ENCODE measurements at places on chromosomes 3 and 15.

GRCh38 chr3:129238945-129239705 lies 10.3 kb upstream of the COPG1 start:
- DNase-seq, result no peak

GRCh38 chr3:32684029-32684799 lies 774 bp upstream of the CNOT10 start:
- DNase-seq, result no peak

GRCh38 chr3:123498761-123499160 lies 49.9 kb upstream of the ADCY5 start:
- DNase-seq, result no peak

- peak; percentile 46 for DNase-seq
Observed at GRCh38 chr15:77335298-77335697, 84.6 kb downstream of the PEAK1 start.

DNA sequence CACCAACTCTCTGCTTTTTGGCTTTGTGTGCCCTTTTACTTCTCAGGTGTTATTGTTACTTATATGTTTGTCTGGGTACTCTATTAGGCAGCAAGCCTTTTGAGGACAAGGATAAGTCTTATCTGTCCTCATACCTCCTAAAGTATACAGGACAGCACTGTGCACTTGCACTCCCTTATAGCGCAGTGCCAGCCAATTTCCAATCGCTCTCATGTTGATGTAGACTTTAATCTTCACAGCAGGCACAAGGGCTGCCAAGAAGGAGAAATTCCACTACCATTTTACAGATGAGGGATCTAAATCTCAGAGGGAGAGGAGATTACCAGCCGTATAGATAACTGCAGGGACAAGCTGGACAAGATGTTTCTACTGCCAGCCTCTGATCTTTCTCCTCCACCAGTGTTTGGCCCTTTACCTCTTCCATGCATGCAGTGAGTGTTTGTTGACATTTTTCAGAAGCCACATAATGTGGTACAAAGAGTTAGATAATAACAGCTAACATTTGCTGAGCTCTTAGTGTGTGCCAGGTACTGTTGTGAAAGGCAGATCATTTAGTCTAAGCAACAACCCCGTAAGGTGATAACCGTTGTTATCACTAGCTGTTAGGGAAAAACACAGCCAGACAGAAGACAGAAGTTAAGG lies 30.1 kb downstream of the SST start:
- DNase-seq, result no peak

DNA sequence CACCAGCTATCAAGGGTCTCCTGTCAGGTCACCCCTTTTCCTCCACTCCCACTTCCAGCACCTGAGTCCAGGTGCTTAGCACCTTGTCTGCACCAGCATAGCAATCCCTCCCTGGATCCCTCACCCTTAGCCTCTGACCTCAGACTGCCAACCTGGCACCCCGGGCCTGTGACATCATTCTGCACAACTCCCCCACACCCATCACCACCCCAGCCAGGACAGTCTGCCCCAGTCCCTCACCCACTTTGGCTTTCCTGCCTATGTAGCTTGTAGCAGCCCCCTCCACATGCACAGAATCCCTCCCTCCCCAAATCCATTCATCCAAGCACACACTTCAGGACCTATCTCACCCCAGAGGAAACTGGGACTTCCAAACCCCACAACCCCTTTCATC lies 819 bp upstream of the PLXNB1 start:
- no peak for DNase-seq

- peak; percentile 64 for DNase-seq
Observed at GRCh38 chr3:13507570-13508339, 27.6 kb downstream of the HDAC11 start.

DNA sequence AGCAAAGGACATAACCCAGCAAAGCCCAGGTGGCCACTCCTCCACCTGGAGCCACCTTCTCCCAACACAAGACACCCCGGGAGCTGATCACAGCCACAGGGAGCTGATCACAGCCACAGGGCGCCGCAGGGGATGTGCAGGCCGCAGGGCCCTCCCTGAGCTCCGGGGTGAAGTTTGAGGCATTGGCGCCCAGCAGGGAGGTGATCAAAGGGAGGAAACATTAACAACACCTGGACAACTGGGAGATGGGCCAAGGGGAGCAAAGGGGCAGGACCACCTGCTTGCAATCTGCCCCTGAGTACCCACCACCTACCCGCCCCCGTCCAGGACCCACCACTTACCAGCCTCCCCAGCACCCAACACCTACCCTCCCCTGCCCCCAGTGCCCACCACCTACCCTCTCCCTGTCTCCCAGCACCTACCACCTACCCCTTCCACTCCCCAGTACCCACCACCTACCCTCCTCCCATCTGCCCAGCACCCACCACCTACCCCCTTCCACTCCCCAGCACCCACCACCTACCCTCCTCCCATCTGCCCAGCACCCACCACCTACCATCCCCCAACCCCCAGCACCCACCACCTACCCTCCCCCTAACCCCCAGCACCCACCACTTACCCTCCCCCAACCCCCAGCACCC lies 2.4 kb downstream of the UROC1 start:
- peak; percentile 35 for DNase-seq

DNA sequence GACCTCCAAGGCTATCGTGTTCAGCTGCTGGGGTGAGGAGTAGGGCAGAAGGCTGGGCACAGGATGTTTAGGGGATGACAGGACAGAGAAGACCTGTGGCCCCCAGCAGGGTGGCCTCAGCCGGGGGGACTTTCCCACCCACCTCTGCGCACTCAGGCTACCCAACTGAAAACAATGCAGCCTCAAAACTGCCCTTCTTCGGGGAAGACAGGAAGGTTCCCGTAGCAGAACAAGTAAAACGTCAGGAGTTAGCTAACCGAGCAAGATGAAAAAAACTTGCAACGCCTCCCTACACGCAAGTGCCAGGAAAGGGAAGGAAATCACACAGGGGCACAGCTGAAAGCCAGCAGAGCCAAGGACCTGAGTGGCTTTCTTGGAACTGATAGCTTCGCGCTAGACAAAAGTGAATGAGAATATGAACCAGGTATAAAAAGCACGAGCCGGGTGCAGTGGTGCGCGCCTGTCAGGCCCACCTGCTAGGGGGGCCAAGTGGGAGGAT lies 38.4 kb upstream of the FURIN start:
- no peak for DNase-seq

DNA sequence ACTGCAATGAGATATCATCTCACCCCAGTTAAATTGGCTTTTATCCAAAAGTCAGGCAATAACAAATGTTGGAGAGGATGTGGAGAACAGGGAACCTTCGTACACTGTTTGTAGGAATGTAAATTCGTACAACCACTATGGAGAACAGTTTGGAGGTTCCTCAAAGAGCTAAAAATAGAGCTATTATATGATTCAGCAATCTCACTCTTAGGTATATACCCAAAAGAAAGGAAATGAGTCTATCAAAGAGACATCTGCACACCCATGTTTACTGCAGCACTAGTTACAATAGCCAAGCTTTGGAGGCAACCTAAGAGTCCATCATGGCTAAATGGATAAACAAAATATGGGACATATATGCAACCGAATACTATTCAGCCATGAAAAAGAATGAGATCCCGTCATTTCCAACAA lies 68.0 kb upstream of the HES1 start:
- DNase-seq, result no peak

DNA sequence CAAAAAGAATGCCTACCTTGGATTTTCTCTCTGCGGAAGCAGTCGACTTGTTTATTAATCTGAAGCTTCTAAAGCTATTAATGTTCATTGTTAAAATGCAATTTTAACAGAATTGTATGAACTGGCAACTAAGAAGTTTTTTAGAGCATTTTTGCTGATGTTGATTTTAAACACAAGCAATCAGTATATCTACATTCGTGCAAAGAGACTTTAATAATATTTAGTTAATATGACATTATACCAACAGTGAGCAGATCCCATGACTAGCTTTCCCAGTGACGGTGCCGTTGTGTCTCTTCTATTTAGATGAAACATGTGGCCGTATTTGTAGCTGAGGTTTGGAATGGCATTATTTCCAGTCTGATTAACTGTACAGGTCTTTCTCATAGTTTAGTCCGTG lies 88.0 kb downstream of the PEX5L start:
- DNase-seq, result no peak

GRCh38 chr15:58171476-58172061 lies 33.4 kb downstream of the AQP9 start:
- DNase-seq, result no peak

DNA sequence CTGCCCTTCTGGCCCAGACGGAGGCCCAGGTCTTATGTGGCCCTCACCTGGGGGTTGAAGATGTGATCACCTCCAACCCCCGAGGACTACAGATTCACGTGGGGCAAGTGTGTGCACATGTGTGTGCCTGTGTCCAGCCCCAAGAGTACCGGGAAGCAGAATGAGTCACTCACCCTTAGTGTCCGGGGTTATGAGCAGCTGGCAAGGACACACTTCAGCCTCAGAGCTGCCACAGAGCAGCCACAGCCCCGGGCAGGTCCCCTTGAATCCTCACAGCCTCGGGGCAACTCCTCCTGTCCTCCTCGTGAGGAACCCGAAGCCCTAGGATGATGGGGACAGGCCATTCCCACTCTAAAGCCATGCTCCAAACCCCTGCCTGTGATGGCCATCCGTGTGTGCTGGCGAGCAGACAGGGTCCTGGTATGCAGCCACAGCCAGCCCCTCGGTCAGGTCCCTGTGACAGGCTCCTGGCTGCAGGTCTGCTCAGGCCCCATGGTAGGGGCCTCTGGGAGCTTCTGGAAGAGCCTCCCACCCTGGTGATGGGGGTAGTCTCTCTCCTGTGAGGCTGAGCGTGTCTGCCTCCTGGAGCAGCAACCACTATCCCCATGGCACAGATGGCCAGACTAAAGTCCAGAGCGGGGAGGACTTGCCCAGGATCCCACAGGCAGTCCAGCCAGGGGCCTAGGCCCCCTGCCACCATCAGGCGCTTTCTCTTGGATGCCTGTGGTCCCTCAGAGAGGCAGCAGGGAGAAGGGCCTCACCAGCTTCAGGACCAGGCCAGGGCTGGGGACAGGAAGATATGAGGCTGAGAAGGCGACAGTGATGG lies 852 bp downstream of the STAB1 start:
- peak; percentile 64 for DNase-seq

DNA sequence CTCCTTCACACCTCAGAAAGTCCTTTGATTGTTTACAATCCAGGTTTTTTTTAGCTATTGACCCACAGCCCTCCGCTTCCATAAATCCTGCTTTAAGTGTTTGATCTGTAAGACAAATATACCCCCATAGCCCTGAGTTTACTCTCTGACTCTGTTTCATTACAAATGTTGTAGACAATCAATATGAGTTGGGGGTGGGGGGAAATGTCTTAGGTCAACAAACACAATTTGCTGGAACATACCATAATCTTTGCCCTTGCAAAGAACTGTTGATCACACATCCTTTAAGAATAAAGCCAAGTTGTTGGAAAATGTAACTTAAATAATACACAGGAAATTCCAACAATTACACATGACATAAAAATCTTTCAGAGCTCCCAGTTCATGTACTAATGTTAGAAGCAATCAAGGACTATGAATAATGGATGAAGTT lies 301.8 kb upstream of the SEMA6D start:
- no peak for DNase-seq

DNA sequence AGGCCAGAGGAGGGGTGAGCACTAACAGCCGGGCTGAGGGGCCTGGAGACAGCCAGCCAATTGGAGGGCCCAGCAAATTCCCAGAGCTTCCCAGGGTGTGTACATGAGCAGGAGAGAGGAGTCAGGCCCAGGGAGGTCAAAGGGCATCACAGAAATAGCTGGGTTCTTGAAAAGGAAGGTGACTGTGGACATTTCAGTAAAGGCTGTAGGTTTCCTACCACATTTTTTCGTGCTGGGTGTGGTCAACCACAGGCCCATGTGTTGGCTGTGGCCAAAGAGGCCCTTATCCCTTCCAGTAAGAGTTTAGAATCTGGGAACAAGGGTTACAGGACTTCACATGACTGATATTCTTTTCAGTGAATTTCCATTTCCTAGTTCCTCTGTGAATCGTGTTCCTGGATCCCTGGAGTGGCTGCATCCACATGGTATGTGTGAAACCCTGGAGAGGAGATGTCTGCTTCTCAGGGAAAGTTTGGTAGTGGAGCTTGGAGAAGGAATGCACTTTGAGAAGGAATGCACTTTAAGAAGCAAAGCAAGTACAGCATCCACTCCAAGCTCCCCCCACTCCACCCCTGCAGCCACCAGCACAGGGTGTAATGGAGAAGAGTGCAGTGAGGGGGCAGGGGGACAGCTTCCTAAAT lies 73.2 kb upstream of the HEG1 start:
- DNase-seq, result no peak

DNA sequence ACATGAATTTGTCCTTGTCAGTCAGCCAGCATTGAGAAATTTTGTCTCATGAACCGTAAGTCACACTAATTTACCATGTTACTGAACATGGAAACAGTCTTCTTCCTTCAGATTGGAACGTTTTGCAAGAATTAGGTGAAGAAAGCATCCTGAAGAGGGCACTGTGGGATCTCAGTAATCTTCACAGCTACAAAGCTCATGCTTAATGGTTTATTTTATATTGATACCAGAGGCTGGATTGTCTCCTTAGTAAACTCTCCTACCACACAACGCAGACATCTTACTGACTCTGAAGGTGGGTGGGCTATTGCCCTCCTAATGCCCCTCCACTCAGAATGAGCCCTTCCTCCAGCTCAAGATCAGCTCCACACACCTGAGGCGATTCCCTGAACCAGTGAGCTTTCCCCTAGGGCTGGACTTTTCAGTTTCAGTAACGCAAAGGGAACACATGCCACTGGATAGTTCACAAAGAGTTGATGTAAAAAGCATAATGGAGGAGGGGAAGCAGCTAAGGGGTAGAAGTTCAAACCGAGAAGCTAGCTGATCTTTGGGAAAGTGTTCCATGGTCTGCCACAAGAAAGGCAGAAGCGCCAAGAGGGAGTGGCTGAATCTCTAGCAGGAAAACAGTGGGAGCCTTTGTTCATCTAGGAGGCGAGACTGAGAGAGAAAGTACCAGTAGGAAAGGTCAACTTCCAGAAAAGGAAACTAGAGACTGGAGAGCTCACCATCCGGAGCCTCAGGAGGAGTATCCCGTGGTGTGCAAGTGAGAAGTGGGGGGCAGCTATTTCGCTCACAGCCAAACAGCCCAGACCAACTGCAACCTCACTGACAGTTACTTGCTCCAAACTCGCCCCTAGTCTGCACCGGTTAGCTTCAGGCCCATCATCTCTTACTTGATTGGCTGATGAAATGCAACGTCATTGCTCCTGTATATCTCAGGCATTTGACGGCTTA lies at the start of gene SLC9C1:
Gene SLC9C1 (minus strand): TSS at position 849 of the 954 bp plus-strand sequence. CDS start 7,425 bp downstream, outside the sequence.
- DNase-seq, result no peak

DNA sequence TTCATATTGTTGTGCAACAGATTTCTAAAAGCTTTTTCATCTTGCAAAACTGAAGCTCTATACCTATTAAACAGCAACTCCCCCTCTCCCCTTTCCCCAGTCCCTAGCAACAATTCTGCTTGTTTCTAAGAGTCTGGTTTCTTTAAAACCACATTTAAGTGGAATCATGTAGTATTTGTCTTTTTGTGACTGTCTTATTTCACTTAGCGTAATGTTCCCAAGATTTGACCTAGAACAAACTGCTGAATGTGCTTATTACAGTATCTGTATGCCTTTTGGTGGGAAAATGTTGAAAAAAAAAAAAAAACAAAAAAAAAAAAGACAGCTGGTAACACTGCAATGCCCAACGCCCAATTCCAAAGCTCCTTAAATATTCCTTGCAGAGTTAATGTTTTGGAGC lies 19.5 kb upstream of the SPESP1 start:
- no peak for DNase-seq

- DNase-seq, result no peak
Observed at GRCh38 chr15:88908123-88908522, 5.1 kb downstream of the MFGE8 start.

All from Right ventricle myocardium inferior (tissue), 1 donor.